GM23338 (cell line): ENCODE measurements at places on chromosomes 16 and 17. TPM values are rescaled to one million over a fixed set of nuclear protein-coding genes. Genes with fewer than 3 reads are reported as not detected.

GRCh38 chr16:29806099-29806579 lies at the start of gene MAZ:
Gene MAZ (plus strand): TSS chr16:29806529. CDS start chr16:29806702, 173 bp downstream.
- no peak for DNase-seq

Gene RNF43
- 0.62 and 2.2 TPM in 2 replicates for total RNA-seq

DNA sequence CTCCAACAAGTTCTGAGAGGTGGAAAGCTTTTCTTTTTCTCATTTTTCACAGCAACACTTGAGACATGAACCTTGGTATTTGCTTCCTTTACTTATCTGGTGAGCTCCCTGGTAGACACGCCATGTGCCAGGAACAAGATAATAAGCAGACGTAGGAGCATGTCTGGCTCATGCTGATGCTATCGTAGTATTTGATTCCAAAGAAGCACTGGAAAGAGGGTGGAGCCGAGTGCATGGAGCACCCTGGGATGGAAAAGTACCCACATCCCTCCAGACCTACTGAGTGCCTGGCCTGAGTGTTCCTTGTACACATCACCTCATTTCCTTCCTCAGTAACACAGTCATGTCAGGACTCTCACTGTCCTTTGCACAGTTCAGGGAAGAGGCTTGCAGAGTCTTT lies 231.0 kb downstream of the CBLN1 start:
- DNase-seq: no peak

- no peak for DNase-seq
These were observed 3.5 kb upstream of the CMIP start for GRCh38 chr16:81440888-81441761.

Gene TMIGD1
- not detected in 2 replicates for total RNA-seq

GRCh38 chr16:30602616-30603277 lies 7.4 kb downstream of the ZNF689 start:
- no peak for DNase-seq

Gene P3H4
- total RNA-seq: 27.9 and 33.3 TPM in 2 replicates

DNA sequence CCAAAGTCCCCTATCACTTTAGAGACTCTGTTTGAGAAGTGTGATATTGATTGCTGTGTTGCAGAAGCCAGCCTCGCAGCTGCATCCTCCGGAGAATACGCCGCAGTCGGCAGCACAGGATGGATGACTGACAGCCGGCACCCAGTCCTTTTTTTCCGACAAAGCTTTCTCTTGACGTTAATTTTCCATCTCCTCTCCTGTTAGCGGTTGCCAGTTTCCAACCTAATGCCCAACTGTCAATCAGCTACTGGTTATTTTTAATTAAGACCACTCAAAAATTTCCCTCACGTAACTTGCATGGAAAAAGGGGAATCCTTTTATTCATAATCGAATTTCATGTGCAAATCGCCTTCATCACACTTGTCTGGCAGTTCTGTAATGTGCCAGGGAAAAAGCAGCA lies 953.9 kb downstream of the CDH11 start:
- DNase-seq: no peak

GRCh38 chr17:41962111-41962510 lies 4.5 kb upstream of the CNP start:
- DNase-seq: no peak

GRCh38 chr17:58215685-58216084 lies 3.4 kb downstream of the MKS1 start:
- DNase-seq: no peak

Gene TUBB3
- total RNA-seq: 431 and 443 TPM in 2 replicates

DNA sequence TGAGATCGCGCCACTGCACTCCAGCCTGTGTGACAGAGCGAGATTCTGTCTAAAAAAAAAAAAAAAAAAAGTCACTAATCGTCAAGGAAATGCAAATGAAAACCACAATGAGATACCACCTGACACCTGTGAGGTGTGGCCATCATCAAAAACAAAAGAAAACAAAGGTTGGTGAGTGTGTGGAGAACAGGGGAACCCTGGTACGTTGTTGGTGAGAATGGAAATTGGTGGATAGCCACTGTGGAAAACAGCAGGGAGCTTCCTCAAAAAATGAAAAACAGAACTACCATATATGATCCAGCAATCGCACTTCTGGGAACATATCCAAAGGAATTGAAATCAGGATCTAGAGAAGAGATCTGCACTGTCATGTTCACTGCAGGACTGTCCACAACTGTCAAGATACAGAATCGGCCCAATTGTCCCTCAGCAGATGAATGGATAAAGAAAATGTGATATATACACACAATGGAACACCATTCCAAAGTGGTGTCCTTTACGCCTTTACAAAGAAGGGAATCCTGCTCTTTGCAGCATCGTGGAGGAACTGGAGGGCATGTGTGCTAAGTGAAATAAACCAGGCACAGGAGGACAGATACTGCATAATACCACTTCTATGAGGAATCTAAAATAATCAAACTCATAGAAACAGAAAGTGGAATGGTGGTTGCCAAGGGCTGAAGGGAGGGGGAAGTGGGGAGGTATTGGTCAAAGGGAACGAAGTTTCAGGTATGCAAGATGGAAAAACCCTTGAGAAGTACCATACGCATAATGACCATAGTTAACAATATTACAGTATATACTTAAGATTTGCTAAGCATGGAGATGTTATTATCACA lies 63.5 kb upstream of the PLCG2 start:
- DNase-seq: no peak

DNA sequence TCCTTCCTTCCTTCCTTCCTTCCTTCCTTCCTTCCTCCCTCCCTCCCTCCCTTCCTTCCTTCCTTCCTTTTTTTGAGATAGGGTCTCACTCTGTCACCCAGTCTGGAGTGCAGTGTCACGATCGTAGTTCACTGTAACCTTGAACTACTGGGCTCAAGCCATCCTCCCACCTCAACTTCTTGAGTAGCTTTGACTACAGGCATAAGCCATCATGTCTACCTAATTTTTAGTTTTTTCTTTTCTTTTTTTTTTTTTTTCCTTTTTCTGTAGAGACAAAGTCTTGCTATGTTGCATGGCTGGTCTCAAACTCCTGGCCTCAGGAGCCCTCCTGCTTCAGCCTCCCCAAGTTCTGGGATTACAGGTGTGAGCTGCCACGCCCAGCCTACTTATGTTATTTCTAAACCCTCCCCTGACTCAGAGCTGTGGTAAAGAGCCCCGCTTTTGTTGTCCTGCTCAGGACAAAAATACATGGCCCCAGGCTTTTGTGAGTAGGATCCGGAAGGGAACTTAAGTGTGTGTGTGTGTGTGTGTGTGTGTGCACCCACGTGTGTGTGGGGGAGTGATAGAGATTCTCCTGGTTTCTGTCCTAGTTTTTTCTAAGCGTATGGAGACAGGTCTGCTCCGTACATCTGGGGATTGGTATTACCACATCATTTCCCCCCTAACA lies 67.1 kb downstream of the PRKCB start:
- DNase-seq: no peak

Gene CD79B
- total RNA-seq: 1.3 and 3.0 TPM in 2 replicates

Gene KRTAP9-8
- total RNA-seq: not detected in 2 replicates

DNA sequence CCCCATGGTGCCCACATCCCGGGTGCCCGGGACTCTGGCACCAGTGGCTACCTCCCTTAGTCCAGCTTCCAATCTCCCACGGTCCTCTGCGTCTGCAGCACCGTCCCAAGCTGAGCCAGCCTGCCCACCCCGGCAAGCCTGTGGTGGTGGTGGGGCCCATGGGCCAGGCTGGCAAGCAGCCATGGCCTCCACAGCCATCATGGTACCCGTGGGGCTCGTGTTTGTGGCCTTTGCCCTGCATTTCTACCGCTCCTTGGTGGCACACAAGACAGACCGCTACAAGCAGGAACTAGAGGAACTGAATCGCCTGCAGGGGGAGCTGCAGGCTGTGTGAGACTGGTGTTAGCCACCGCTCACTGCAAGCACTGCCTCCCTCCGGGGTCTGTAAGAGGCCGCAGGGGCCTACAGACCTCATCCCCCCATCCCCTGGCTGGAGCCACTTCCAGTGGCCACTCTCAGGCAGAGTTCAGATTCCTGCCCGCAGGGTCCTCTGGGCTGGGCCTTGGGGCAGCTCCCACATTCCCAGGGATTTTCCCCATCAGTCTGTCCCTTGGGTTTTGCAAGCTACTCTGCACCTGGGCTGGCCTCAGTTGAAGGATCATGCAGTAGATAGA lies 3.9 kb upstream of the SETD1A start:
- peak; percentile 95 for DNase-seq

DNA sequence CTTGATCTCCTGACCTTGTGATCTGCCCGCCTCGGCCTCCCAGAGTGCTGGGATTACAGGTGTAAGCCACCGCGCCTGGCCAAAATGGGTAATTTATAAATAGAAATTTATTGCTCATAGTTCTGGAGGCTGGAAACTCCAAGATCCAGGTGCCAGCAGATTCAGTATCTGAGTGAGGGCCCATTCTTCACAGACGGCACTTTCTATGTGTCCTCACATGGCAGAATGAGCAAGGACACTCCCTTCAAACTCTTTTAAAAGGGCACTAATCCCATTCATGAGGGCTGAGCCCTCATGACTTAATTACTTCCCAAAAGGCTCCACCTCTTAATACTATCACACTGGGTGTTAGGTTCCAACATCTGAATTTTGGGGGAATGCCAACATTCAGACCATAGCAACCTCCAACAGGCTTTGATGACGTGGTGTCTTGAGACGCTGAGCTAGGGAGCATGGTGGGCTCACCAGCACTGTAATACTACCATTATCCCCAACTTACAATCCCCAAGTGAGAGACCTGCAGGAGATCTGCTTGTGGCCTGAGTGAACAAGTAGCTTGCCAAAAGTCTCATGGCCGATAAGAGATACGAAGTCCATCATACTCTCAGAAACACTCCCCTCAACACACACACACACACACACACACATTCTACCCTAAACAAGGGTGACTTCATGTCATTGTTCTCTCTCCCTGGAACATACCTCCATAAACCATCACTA lies 8.5 kb downstream of the CMTM4 start:
- DNase-seq: no peak

Gene KRT25
- total RNA-seq: not detected in 2 replicates

Gene ELMO3
- total RNA-seq: 16.2 and 18.3 TPM in 2 replicates

GRCh38 chr16:774086-775001 lies 13.8 kb downstream of the MSLN start:
- DNase-seq: no peak

- no peak for DNase-seq
These were observed 56.3 kb downstream of the LMF1 start for GRCh38 chr16:914440-914839.

- DNase-seq: no peak
These were observed 69.4 kb upstream of the TNRC6C start for GRCh38 chr17:77889135-77889505.

- no peak for DNase-seq
These were observed 21.5 kb downstream of the MARF1 start for GRCh38 chr16:15621456-15621855.

Gene KRT40
- total RNA-seq: not detected in 2 replicates

GRCh38 chr17:39601758-39602532 lies 5.8 kb downstream of the NEUROD2 start:
- DNase-seq: no peak

DNA sequence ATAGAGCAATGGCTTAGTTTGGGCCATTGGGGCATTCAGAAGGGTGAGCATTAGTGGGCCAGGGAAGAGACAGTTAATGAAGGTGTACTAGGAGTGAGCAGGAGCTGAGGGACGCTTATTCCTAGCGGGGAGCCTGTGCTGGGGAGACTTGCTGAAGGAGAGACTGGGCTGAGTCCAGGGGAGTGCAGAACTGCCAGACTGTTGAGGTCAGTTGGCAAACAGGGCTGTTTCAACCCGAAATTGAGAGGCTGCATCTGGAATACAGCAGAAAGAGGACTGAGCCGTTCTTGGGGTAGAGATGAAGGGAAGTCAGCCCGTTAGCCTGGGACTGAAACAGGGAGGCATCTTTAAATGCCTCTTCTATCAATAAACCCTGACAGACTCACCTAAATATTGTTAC lies 33.2 kb downstream of the MAP2K6 start:
- DNase-seq: no peak

Gene EFCAB5
- not detected in 2 replicates for total RNA-seq

DNA sequence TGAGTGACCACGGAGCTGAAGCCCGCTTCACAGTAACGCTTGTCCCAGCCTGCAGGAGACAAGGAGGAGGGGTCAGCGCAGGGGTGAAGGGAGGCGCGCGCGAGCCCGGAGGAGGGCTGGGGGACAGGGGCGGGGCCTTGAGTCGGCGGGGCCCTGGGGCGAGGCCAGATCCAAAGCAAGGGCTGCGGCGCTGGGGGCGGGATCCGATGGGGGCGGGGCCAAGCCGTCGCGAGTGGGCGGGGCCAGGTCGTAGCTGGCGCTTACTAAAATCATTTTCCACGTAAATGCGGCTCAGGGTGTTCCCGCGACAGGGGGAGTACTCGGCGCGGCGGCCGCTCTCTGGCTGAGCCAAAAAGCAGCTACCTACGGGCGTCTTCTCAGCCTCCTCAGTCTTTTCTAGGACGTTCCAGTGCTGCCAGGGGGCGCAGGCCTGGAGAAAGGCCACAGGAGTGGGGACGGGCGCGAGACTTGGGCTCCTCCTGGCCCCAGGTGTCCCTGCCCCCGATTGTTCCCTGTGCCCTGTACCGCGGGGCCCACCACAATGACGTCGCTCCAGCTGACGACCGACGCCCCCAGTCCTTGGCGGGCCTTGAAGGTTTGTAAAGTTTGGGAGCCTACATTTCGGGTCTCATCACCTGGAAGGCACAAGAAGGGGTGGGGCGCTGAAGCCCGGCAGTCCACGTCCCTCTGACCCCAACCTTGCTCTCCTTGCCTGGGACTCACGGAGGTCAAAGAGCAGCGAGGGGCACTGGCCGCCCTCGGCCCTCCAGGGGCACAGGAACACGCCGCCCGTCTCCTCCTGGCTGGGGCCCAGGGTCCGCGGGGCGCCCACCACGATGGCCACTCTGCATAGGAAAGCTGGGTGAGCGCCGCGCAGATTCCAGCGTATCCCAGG lies 3.9 kb downstream of the ITGA2B start:
- DNase-seq: peak; percentile 96

- no peak for DNase-seq
These were observed 58.1 kb downstream of the ZDHHC7 start for GRCh38 chr16:84953190-84953746.

DNA sequence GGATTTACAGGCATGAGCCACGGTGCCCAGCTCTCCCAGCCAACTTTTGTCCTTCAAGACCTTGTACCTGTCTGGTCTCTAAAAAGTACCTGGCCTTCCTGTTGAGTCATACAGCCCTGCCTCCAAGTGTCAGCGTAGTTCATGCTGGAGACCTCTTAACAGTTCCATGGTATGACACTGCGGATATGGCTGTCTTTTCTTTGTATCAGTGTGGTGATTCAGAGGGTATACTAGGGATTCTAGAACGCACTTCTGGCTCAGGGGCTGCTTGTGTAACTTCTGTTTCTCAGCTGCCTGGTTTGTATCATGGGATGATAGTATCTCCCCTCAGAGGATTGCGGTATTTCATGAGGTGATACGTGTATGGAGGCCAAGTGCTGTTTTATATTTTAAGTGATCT lies 2.0 kb upstream of the TMEM11 start:
- no peak for DNase-seq

DNA sequence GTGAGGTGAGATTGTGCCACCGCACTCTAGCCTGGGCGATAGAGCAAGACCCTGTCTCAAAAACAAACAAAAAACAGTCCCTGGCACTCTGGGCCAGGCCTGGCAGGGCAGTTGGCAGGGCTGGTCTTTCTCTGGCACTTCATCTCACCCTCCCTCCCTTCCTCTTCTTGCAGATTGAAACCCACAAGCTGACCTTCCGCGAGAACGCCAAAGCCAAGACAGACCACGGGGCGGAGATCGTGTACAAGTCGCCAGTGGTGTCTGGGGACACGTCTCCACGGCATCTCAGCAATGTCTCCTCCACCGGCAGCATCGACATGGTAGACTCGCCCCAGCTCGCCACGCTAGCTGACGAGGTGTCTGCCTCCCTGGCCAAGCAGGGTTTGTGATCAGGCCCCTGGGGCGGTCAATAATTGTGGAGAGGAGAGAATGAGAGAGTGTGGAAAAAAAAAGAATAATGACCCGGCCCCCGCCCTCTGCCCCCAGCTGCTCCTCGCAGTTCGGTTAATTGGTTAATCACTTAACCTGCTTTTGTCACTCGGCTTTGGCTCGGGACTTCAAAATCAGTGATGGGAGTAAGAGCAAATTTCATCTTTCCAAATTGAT lies 24.8 kb downstream of the STH start:
- DNase-seq: no peak
